ENCODE measurements at places on chromosomes 3 and 15.

DNA sequence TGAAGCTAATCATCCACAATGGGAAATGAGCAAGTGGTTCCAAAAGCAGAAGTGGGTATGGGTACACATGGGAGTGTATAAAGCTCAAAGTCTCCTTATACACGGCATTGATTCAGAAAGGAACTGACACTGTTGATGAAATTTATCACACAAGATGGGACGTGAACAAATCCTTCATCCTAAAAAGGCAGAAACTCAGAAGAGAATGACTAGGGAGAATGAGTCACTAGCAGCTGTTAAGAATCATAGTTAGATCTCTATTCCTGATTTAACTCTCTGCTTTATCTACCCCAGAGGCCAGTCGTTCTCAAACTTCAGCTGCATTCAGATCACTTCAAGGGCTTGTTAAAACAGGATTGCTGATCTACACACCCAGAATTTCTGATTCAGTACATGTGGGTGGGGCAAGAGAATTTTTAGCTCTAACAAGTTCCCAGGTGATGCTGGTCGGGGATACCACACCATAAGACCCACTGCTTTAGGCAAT is 97.7 kb upstream of the PHLDB2 start:
- no peak for DNase-seq

GRCh38 chr15:95025924-95026728 is 794.8 kb downstream of the MCTP2 start:
- peak; percentile 14 for DNase-seq

- DNase-seq: no peak
Observed at GRCh38 chr3:43970920-43971319, 270.8 kb upstream of the TOPAZ1 start.

DNA sequence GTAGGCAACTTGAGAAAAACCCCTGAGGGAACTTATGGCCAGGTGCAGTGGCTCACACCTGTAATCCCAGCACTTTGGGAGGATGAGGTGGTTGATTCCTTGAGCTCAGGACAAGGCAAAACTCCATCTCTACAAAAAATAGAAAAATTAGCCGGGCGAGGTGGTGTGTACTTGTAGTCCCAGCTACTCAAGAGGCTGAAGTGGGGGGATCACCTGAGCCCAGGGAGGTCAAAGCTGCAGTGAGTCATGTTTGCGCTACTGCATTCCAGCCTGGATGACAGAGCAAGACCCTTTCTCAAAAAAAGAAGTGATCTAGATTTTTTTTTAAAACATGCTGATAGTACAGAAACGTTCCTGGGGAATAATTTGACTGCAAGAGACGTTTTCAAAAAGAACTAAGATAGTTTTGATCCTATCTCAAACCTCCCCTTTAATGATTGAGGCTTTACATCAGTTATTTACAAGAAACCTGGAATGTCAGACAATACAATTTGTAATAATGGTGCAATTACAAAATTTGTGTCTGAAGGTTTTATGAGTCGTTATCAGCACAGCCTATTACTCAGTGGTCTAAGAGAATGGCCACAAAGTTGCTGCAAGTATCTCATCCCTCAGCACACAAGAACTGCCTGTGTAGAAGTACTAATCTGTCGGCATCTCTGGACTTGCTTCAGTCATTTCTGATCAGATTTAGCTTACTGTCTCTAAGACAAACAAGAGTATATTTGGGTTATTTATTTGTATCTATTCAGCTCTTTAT is 32.2 kb upstream of the KLHL25 start:
- no peak for DNase-seq

- no peak for DNase-seq
Observed at GRCh38 chr3:9881441-9881840, 1.4 kb upstream of the CIDEC start.

GRCh38 chr3:114327665-114328064 is 33.8 kb downstream of the TIGIT start:
- no peak for DNase-seq

DNA sequence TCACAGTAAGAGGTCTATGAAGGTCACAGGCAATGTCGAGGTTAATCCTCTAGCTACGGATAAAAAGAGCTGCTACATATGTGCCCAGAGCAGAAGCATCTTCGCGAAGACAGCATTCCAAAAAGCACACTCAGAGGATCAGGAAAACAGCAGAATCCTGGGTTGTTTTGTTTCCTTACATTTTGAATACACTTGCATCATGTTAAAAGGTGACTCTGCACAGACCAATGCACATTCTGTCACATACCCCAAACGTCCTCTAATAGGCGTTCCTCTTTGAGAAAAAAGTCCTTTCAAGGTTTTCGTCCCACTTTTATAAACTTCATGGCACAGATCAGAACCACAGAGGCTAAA is 52.7 kb downstream of the VGLL4 start:
- DNase-seq: no peak

DNA sequence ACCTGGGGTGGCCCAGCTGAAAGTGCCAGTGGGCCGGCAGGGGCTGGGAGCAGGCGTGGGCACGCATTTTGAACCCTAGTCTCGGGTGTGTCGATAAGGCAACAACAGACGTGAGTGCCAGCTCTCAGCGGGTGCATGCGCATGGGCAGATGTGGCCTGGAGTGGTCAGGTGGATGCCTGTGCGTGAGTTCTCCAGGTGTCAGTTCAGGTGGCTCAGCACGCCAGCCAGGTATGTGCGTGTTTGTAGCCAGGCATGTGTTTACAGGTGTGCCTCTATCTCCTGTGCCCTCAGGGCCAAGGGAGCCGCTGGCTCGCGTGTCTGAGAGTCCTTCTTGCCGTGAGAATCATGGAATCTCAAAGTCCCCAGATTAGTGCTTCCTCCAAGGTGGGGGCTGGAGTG is 14.8 kb downstream of the CYP1A2 start:
- no peak for DNase-seq

GRCh38 chr15:90264671-90265070 is 801 bp upstream of the NGRN start:
- DNase-seq: no peak

DNA sequence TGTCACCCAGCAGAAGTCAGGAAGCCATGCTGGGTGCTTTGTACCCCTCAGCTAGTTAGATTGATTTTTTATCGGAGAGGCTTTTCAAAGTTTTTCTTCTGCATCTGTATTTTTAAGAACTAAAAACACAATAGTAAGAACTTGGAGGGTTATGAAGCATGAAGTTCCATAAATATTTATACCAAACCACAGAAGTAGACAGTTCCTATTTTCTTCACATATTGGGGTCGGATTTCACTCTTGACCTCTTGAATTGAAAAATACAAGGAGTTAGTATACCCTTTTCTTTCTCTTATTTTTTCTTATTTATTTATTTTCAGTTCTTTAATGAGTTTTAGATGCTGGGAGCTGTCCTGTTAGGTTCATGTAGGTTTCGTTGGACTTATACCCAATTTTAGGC is 35.1 kb downstream of the SLC25A26 start:
- DNase-seq: no peak

- no peak for DNase-seq
Observed at GRCh38 chr3:5692446-5692845, 504.9 kb downstream of the EDEM1 start.

- DNase-seq: no peak
Observed at GRCh38 chr3:164018500-164018899, 1059.8 kb downstream of the SI start.

- DNase-seq: no peak
Observed at GRCh38 chr3:189820365-189820720, 189.2 kb downstream of the TP63 start.

- DNase-seq: no peak
Observed at GRCh38 chr3:127758013-127758412, 64.3 kb downstream of the MGLL start.

- DNase-seq: no peak
Observed at GRCh38 chr15:54273928-54274327, 295.7 kb downstream of the UNC13C start.

DNA sequence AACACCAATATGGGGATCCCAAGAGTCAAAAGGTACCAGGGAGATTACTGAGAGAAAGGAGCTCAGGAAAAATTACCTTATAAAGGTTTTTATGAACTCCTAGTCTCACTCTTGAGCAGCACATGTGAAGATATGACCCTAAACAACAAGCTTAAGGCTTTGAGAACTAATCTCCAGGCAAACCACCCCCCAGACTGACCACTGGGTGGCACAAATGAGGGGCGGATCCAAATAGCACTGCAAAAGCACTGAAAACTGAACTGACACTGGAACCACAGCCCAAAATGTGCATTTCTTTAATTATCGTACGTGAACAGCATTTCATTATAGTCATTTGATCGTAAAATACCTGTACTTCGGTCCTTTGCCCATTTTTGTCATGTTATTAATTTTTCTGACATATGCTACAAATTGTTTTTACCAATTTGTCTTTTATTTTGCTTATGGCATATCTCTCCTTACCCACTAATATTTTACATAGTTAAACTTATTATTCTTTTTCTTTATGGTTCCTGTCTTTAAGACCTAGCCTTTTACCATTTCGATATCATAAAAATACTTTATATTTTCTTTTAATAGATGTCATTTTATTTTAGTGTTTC is 31.5 kb upstream of the TFDP2 start:
- peak; percentile 12 for DNase-seq

- DNase-seq: no peak
Observed at GRCh38 chr15:93899817-93900216, 331.5 kb upstream of the MCTP2 start.

GRCh38 chr3:16239780-16240179 is 25.0 kb downstream of the DPH3 start:
- no peak for DNase-seq

GRCh38 chr15:38650384-38650783 is 85.8 kb upstream of the RASGRP1 start:
- DNase-seq: no peak

DNA sequence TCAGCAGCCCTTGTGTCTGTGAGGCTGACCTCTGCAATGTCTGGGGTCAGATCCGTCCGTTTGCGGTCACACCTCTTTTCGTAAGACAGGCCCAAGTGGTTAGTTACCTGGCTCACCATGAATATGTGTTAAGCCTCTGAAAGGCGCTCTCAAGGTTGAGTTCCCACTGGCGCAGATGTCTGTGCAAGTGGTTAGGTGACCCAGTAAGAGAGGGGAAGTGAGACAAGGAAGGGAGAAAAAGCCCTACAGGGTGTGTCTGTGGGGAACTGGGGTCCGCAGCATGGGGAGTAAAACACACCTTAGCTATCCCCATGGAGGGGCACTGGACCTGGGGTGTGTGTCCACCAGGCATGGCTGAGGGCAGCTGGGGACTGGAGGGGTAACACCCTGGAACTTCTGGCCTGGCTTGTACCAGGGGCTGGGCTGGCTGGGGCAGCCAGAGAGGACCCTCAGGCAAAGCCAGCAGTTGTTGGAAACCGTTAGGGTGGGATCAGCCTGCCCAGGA is 391.6 kb upstream of the PROK2 start:
- no peak for DNase-seq

DNA sequence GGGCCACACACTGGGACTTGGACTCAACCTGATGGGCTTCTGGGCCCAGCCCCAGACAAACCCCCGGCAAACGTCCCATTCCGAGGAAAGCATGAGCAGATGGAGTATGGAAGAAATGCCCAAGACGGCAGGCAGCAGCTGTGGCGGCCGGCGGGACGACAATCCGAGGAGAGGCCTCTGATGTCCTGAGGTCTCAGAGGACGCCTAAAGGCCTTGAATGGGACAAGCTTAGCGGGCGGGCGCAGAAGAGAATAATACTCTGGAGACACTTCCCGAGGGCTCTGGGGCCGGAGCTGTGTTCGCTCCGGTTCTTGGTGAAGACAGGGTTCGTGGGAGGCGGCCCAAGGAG is 482 bp upstream of the OGG1 start:
- no peak for DNase-seq

DNA sequence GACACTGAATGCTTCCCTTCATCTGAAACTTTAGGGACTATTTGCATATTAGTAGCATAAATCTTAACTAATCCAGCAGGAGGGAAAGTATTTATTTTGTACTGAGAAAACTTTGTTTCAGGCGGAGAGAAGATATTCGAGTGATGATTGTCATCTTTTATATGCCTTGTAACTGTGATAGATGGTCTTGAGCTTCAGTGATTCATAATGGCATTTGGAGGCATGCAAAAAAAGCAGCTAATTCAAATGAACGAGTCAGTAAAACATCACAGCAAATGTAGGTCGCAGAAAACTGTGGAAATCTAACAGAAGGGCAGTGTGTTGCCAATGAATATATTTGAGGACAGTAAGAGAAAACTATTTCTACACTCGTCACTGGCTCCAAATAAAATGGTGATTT is 643.7 kb upstream of the NAALADL2 start:
- DNase-seq: no peak

GRCh38 chr3:115960799-115961198 is 337.5 kb downstream of the GAP43 start:
- DNase-seq: no peak

GRCh38 chr15:98422130-98422478 is 226.2 kb upstream of the IGF1R start:
- no peak for DNase-seq

DNA sequence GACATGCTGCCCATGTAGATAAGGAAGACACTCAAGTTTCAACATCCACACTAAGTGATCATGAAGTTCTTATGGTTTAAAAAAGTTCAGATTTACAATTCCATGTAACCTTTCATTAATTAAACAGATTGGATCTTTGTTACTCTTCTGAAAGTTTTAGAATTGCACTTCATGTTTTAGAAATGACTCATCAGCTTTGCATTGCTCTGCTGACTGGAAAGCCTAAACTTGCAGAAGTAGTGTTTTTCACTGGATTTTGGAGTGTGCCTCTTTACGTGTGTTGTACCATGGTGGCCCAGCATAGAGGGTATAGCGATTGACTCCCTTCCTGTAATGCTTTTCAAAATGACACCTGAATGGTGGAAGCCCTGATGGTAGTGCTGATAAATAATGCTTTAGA is 157.9 kb downstream of the BBX start:
- DNase-seq: no peak

DNA sequence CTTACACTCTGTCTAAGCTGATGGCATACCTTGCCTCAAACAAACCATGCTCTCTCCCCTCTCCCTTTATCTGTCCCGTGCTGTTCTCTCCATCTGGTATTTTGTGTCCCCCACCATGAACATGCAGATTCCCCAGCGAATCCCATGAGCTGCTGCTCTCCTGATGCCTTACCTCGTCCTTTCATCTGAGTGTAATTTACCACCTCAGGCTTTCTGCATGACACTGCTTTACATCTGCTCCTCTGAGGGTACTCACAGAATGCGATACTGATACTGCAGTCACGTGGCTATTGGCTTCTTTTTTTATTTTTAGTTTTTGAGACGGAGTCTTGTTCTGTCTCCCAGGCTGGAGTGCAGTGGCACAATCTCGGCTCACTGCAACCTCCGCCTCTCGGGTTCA is 341.7 kb downstream of the PTPRG start:
- no peak for DNase-seq

GRCh38 chr3:12042638-12043037 is 38.5 kb downstream of the SYN2 start:
- DNase-seq: no peak

DNA sequence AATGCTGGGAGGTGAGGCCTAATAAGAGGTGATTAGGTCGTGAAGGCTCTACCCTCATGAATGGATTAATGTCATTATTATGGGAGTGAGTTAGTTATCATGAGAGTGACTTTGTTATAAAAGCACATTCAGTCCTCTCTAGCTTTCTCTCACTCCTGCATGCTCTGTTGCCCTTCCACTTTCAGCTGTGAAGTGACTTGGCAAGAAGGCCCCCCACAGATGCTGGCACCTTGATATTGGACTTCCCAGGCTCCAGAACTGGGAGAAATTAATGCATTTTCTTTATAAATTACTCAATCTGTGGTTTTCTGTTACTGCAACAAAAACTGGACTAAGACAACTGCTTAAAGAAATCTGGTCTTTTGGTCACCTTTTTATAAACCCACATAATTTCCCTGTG is 144.3 kb downstream of the FBN1 start:
- DNase-seq: no peak

GRCh38 chr15:48373821-48374451 is 42.7 kb downstream of the DUT start:
- DNase-seq: no peak

- DNase-seq: no peak
Observed at GRCh38 chr3:128491691-128491940, 1.4 kb downstream of the GATA2 start.
